ENCODE measurements at places on chromosomes 7 and 10.

- DNase-seq: no peak
These were observed 74.2 kb upstream of the PLXNA4 start for GRCh38 chr7:132650498-132650897.

GRCh38 chr7:103843689-103844480 is 145.6 kb downstream of the RELN start:
- DNase-seq: no peak

DNA sequence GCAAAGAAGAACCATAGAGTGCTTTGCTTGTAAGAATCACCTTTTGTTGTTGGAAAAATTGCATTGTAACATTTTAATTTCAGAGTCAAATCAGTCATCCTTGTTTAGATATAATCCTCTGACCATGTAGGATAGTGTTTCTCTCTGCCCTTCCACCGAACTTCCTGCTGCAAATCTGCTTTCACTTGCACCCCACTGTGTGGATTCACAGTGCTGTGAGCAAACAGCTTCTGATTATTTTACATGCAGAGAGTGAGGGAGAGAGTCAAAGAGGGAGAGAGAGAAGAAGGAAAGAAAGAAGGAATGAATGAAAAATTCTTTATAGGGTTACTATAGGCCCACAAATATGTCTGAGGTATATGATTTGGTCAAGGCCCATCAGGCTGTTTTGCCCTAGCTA is 30.0 kb upstream of the SEM1 start:
- no peak for DNase-seq

DNA sequence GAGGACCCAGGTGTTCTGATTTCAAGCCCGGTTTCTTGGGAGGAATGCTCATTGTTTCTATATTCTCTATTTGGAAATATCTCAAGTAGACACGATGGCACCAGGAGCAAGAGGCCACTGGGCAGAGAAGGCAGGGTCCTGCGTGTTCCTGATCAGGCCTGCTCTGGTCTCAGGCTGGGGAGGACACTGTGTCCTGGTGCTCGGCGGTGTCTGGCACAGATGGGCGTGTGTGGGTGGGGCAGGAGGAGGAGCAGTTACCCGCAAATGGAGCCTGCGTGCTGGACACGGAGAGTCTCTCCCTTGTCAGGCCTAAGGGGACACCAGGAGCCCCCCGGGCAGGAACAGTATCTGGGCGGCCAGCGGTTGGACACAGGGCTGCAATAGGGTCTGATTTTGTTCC is 25.9 kb upstream of the GOLGA7B start:
- no peak for DNase-seq

DNA sequence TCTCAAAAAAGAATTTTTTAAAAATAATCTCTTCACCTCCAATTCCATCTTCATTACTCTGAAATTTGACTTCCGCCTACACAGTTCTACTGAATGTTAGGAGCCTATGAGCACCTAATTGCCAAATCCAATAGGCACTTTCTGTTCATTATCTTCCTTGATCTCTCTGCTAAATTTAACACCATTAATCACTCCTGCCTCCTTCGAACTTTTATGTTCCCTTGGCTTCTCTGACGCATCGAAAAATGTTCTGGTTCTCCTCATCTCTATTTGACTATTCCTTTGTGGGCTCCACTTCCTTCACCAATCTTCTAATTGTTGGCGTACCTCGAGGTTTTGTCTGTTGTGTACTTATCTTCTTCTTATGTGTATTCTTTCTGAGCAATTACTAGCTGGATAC is 87.3 kb downstream of the MTPN start:
- no peak for DNase-seq

GRCh38 chr10:71587941-71588573 is 131.5 kb downstream of the C10orf105 start:
- no peak for DNase-seq

GRCh38 chr7:33101906-33102305 is 7.3 kb downstream of the RP9 start:
- no peak for DNase-seq

DNA sequence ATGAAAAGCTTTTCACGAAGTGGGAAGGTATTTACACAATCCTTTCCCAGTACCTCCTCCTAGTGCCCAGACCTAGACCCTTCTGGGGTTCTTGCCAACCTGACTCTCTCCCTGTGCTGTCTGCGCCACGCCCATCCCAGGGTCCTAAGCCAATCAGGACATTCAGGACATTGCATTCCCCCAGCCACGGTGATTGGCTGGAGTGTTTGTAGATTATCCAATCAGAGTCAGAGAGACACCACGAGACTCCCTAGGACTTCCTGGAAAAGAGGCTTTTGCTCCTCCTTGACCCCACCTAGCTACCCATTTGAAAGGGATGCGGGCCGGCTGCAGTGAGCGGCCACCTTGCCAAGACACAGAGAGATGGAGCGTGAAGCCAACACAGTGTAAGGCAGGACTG is 3.5 kb upstream of the GDF2 start:
- no peak for DNase-seq

DNA sequence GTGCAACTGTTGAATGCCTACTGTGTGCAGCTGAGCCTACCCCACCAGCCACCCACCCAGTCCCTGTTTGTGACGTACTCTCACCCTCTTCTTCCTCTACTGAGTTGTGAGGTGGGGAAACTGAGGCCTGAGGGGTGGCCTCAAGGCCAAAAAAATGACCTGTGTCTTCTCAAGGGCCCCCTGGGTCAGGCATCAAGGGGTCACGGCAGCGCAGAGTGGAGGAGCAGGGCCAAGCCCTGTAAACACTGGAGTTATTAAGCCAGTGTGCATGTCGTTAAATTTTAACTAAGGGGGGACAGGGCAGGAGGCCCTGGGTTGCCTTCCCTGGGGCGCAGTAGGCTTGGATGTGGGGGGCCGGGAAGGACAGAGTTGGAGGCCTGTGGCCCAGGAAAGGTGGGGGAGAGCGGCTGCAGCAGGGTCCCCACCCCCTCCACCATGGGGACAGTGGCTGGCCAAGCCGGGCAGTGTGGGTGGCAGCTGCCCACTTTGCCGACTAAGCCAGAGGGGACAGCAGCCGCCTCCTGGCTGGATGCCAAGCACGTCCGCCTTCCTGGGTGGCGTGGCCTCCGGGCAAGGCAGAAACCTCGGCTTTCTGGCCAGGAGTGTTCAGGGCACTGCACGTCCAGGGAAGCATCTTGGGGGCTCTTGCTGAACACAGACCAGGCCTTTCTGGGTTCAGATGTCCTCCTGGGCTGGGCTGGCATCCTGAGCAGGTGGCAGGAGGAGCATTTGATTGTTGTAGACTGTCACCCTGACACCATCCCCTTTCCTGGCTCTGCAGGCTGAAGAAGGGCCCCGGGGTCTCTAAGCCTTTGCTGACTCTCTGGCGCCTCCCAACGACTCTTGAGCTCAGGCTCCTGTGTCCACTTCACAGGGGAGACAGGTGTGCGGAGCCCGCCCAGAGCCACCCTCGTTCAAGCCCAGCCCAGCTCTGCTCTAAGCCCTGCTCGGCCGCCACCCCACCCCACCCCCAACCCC is 1.9 kb downstream of the SLC29A4 start:
- DNase-seq: peak; percentile 74
